ENCODE measurements at places on chromosomes 11 and 22. TPM values are rescaled to one million over a fixed set of nuclear protein-coding genes. Genes with fewer than 3 reads are reported as not detected.

- DNase-seq, result no peak
Observed at GRCh38 chr22:23068832-23069385, 1.4 kb upstream of the GNAZ start.

GRCh38 chr22:35376728-35377472 lies 4.0 kb upstream of the HMOX1 start:
- peak; percentile 99 for DNase-seq

DNA sequence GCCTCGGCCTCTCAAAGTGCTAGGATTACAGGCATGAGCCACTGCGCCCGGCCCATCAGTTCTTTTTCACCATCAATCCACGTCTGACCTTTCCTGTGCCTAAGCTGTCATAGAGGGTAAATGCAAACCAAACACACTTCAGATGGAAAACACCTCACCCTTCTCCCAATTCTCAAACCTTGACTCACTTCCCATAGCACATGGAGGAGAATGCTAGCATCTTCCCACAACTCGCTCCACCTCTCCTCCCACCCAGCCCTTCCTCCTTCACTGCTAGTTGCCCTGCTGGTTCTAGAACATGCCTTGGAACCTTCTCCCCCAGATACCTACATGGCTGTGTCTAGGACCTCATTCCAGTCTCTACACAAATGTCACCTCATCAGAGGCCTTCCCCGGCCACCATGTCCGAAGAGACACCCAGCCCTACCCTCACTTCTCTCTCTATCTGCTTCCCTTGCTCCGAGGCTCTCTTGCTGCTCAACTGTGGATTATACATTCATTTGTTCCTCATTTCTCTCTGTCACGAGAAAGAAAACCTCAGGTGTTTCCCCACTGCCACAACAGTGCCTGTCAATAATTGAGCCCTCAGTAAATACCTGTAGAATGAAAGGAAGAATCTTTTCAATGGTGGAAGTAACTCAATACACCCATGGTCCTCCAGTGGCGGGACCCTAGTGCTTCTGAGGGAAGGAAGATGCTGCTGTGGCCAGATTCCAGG lies 21.3 kb upstream of the NCF4 start:
- peak; percentile 57 for DNase-seq

DNA sequence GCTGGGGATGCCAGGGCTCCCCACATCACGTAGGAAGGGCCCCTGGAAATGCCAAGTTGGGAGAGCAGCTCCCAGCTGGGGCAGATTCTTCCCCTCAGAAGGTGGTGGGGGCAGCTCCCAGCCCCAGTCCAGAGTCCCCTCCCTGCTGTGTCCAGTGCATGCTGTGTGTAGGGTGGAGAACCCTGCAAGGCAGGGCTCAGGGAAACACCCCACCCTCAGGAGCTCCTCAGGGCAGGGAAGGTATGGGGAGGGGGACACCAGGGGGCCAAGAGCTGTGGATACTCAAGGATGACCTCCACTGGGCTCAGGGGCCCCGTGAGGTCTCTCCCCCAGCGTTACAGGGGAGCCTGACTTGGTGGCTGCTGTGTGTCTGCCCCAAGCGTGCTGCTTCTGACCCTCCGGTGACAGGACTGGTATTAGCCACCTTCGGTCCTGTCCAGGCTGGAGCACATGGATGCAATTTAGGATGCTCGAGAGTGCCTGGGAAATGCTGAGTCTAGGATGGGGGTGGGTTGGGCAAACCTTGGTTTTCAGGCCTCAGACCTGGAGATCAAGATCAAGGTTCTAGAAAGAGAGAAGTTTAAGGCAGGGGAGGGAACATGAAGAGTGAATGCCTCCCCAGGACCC lies 16.1 kb upstream of the CABP7 start:
- no peak for DNase-seq

- no peak for DNase-seq
Observed at GRCh38 chr11:131614631-131615030, 244.2 kb downstream of the NTM start.

DNA sequence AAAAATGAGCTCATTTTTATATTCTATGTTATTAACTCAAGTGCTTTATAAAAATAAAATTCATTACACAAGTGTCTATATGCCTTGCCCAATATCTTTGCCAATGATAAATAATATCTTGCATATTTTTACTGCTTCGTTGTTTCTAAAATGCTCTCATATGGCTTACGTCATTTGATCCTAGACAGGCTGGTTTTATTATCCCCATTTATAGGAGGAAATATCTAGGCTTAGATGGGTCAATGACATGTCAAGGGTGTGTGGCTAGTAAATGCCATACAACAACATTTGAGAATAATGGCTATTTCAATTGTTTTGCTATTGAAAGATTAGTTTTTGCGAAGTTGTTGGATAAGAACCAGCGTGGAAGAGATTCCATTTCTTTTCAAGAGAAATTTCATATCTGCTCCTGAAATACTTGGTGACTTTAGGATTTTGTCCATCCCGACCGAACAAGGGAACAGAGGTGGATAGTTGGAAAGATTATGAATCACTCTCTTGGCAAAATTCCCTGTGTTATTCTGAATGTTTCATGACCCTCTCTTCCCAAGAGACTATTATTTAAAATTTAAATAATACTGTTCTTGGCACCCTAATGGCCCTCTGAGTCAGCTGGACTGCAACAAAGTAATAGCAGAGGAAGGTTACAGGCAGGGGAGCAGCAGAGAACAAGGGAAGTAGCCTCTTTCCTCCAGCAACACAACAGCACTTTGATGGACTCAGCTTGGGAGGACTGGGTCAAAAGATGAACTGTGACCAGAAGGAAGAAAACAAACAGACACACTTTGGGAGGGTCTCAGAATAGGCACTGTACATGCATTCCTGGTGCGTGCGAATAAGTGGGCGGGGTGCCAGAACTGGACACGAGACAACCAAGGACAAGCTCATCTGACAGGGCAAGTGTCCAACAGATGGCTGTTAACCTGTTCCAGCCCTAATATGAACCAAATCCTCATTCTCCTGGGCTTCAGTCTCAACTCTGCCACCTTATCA lies 94.5 kb downstream of the ME3 start:
- peak; percentile 93 for DNase-seq

- peak; percentile 55 for DNase-seq
Observed at GRCh38 chr11:112195951-112196351, 20.6 kb downstream of the BCO2 start.

GRCh38 chr11:111788051-111788450 lies 21.9 kb upstream of the PPP2R1B start:
- no peak for DNase-seq

DNA sequence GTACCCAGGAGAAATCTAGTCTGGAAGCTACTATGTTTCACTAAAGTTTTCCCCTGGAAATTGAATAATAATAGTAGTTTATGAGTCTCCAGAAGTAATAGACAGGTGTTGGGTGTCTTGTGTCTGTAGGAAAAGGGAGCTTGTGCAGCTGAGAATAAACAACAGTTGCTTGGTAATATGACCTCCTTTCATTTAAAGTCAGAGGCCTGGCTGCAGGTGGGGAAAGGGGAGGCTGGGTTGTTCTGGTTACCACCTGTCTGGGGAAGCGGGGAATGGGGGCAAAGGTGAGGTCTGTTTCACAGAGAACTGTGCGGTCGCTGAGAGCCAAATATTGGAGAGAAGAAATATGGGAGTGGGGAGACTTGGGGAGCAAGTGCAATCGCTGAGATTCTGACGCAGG lies 3.3 kb upstream of the GRAMD1B start:
- no peak for DNase-seq

The PDGFD gene
- total RNA-seq, result 1.3 TPM

The CRYBB2 gene
- not detected for total RNA-seq

The MYOD1 gene
- not detected for total RNA-seq

The HTR3A gene
- total RNA-seq, result not detected

The C11orf16 gene
- total RNA-seq, result not detected
